ENCODE measurements at places on chromosomes 3 and 15.

DNA sequence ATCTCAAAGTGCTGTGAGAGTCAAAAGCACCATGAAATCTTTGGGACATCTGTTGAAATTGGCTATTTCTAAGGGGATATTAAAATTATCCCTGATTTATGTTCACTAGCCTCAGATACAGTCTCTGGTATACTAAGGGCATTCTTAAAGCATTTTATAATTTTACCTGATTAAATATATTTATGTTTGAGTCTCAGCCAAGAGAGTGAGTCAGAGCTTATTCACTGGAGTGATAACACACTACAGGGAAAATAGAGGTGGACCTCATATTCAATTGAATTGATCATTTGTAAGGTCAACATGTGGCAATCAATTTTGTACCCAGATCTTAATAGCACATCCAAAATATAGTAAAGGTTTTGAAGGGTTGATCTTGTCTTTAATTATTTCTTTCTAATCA lies 733.6 kb downstream of the EPHA3 start:
- no peak for DNase-seq

DNA sequence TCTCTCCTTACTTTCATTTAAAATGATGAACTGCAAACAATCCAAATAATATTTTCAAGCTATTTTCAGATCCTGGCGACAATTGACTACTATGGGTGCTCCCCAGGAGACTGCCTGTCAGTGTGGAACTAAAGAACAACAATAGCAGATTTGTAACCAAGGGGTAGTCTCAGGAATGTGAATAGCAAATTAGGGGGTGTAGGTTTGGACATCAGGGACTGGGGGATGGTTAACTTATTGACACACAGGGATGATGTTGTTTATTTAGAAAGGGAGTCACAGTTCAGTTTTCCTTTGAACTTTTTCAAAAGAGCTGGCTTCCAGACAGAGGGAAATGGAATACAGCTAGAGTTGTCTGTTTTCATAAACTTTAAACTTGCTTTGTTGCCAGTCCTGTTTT lies 229.8 kb downstream of the LRTM1 start:
- no peak for DNase-seq

GRCh38 chr15:68031404-68031803 lies 22.7 kb upstream of the PIAS1 start:
- no peak for DNase-seq

DNA sequence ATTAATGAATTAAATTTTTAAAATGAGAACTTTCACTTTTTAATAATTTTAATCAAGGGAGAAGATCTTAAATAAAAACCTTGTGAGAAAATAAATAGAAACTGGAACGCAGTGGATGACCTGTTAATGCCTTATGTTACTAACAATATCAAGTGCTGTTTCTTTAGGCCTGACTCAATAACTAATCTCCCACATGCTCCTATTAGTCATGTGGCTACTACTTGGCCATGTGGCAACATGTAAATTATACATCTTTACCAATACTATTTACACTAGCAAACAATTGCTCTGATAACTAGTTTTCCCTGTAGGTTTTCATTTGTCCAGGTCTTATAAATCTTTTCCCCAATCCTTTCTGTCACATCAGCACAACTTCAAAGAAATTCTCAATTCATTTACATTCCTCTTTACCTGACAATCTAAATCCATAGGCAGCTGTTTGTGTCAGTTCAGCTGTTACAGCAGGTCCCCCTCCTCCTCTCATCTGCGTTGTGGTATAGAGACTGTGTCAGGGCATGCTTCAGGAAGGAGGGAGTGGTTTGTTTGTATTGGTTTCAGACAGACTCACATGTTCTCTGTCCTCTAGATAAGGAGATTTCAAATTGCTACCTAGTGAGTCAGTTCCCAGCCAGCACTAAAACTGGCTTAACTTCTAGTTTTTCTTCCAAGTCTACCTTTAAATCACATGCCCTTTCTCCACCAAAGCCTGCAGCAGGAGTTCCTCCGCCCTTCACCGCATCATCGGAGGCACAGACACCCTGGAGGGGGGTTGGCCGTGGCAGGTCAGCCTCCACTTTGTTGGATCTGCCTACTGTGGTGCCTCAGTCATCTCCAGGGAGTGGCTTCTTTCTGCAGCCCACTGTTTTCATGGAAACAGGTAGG lies 11.3 kb upstream of the C3orf52 start:
- no peak for DNase-seq

GRCh38 chr15:40739047-40739446 lies 16.0 kb downstream of the RMDN3 start:
- no peak for DNase-seq

DNA sequence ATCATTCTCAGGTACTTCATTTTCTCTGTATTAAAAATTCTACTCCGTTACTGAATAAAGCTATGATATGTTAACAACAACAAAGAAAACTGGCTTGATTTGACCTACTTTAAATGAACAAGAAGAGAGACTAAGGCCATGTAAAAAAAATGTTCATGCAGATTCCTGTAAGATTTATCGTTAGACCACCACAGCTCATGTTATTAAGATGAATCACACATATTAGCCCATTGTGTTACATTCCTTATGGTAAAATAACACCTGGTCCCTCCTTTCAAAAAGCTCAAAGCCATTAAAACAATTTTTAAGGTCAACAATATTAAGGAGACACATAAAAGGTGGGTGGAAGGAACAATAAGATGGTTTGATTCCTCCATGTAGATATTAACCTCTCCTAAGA lies 6.3 kb downstream of the THOC7 start:
- no peak for DNase-seq

DNA sequence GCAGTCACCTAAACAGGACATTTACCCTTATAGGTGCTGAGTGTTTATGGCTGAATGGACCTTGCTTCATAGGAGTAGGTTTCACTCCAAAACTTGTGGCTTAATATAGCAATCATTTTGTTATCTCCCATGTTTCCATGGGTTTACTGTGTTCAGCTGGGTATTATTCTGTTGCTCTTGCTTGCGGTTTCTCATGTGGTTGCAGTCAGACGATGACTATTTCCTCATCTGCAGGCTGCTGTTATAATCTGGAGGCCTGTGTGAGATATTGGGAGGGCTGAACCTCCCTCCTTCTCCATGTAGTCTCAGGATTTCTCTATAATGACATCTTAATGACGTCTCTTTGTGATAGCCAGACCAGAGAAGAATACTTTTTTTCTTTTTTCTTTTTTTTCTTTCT lies 98.1 kb downstream of the ZPLD1 start:
- no peak for DNase-seq

GRCh38 chr3:72446218-72447058 lies 401.8 kb downstream of the SHQ1 start:
- DNase-seq: no peak

GRCh38 chr3:35663471-35663870 lies 24.1 kb downstream of the ARPP21 start:
- no peak for DNase-seq

DNA sequence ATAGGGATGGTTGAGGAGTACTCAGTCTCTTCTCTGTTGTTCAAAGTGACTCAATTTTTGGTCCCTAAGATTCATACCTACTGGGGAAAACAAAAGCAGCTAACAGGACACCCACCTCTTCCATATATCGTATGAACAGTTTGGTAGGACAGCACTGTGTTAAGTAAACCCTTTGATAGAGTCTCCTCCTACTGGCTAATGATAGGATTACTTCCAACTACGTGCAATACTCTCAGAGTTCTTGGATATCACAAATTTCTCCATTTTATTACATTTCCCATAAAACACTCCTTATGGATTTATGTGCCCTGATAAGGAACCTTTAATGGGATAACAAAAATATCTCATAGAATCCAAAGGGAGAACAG lies 200.2 kb upstream of the GOLGA6L4 start:
- DNase-seq: no peak

DNA sequence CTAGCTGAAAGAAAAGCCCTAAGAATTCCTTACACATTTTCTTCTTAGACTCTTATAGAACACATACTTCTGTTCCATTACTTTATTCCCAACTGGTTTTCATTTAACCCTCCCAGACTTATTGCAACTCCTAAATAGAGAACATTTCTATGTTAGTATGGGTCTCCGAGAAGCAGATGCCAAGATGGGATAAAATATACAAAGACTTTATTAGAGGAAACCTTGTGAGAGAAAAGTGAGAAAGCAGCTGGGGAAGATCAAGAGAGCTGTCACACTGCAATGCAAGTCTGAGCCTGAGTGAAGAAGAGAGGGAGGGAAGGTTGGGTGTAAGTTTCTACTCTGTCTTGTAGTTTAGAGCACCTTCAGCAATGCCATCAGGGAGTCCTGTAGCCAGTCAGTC lies 979.3 kb downstream of the IGSF11 start:
- DNase-seq: no peak

DNA sequence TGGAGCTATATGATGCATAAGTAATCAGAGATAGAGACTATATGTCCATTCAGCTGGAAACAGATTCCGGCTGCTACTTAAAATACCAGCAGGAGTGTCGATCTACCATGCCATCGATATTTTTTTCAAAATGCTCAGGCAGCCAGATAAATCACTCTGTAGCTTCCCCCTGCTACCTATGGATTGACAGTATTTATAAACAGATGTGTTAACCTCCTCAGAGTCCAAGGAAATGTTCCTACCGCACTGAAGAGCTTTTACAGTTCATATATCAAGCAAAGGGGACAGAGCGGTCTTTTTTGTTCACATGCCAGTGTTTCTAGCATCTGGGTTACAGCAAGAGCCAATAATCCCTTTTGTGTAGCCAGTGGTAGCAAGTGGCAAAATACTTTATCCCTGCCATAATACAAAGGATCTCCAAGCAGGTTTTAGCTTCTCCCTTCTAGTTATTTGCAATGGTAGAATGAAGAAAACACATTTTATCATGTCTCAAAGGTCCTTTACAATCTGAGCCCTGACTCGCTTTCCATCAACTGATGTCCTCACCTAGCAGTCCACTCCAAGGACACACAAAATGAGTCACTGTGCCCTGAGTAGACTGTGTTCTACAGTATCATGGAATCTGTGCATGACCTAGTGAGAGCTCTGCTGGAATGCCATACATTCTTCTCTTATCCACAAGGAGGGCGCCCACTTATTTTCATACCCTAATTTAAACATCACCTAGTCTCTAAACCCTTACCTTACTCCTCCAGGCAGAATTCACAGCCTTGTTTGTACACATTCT lies 507.0 kb downstream of the TBL1XR1 start:
- no peak for DNase-seq

- DNase-seq: no peak
Observed at GRCh38 chr3:129557548-129557894, 14.5 kb downstream of the H1-8 start.

GRCh38 chr15:54424171-54424570 lies 445.9 kb downstream of the UNC13C start:
- no peak for DNase-seq

- DNase-seq: no peak
Observed at GRCh38 chr15:98730860-98731711, 82.7 kb downstream of the IGF1R start.

- DNase-seq: no peak
Observed at GRCh38 chr3:41467481-41467880, 268.2 kb downstream of the CTNNB1 start.

GRCh38 chr15:75043509-75044257 lies 20.3 kb downstream of the PPCDC start:
- peak; percentile 93 for DNase-seq

DNA sequence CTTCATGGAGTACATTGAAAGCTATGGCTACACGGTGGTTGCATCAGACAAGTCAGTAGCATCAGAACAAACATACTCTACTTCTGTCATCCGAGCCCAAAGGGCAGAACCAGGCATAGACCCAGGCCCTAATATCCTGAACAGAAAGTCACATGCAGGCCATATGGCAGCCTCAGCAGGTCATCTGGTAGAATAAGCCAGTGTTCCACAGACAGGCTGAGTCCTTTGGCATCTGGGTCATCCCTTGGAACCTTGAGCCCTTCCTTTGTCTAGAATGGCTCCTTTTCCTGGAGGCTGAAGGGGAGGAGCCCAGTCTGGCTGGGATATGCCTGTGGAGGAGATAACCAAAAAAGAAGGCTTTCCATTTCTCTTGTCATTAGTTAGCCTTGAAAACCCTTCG lies 29.2 kb downstream of the SEMA6D start:
- DNase-seq: no peak

GRCh38 chr3:196138482-196139254 lies 56.8 kb upstream of the TFRC start:
- no peak for DNase-seq

DNA sequence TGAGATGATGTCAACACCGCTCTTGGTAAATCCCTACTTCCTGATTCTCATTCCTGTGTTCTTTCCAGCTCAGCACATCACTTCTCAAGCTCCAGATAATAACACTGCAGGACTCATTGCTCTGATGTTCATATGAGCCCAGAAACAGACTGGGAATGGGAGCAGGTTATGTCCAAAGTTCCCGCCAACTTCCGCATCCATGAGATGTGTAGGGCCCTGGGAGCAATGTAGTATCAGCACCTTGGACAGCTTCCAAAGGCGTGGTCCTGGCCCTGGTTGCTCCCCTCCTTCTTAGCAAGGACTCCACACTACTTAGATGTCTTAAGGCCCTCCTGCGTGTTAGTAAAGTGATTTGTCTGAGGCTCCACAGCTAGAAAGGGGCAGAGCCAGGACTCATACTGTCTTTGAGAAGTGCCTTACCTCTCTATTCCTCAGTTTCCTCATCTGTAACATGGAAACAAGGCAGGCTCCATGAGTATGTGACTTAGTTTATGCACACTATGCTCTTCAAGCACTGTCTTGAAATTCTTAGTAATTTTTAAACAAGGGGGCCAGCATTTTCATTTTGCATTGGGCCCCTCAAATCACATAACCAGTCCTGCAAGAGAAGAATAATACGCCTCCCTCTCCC lies 27.9 kb upstream of the SLC6A1 start:
- no peak for DNase-seq

GRCh38 chr3:71515636-71516365 lies 67.7 kb downstream of the FOXP1 start:
- DNase-seq: no peak

- no peak for DNase-seq
Observed at GRCh38 chr3:32240159-32240545, 1.7 kb downstream of the CMTM8 start.

DNA sequence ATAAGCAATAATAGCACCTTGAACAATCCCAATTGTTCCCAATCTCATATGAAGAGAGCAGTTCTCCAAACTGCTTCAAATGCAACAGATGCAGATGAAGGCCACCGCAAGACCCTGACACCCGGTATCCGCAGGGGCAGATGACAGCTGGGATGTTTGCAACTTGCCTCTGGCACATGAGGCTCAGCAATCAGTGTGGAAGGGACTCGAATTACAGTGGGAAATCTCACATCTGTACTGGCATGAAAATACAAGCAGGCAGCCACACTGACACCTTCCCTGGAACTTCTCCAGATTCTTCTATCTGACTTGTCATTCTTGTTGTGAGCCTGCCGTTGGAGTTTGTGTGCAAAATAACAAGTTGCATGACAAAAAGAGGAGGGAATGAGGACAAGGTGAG lies 68.8 kb downstream of the WDR76 start:
- DNase-seq: no peak

GRCh38 chr3:71392251-71392650 lies 191.3 kb downstream of the FOXP1 start:
- DNase-seq: no peak
